ENCODE measurements at places on chromosomes 6 and 20.

DNA sequence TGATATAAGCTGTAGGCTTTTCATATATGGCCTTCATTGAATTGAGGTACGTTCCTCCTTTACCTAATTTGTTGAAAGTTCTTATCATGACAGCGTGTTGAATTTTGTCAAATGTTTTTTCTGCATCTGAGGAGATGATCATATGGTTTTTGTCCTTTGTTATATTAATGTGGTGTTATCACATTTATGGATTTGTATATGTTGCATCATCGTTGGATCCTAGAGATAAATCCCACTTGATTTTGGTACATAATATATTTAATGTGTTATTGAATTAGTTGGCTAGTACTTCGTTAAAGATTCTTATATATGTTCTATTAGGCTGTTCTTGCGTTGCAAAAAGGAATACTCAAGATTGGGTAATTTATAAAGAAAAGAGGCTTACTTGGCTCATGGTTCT is 8.6 kb upstream of the WFDC9 start:
- H3K4me1 ChIP-seq = no peaks in the 10 kb centered on the region
- no peaks in the 10 kb centered on the region for H3K27me3 ChIP-seq
- no peak overlapping the region for H3K27ac ChIP-seq

DNA sequence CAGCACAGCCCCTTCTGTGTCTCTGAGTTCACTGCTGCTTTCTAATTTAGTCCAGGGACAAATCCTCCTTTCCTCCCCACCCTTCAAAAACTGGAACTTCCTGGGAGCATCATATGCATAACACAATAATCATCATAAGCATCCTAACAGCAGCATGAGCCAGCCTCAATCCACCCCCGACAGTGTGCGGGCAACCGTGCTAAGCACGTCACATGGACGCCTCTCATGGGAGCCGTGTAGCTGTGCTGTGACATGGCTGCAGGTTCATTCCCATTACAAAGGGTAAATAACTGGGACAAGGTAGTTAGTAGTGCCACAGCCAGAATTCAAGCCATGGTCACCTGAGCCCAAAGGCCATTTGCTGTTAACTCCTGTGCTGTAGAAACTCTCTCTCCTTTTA is 24.5 kb upstream of the ULBP3 start:
- no peaks in the 10 kb centered on the region for H3K27me3 ChIP-seq
- H3K36me3 ChIP-seq = no peaks in the 10 kb centered on the region
- no peak overlapping the region for H3K27ac ChIP-seq
- no peak overlapping the region for H3K4me3 ChIP-seq
- no peak for DNase-seq

- H3K4me3 ChIP-seq = no peak overlapping the region
- H3K4me1 ChIP-seq = peaks cover 9% of the 10 kb centered on the region
- H3K27ac ChIP-seq = no peak overlapping the region
- H3K27me3 ChIP-seq = no peaks in the 10 kb centered on the region
- H3K36me3 ChIP-seq = peaks cover 47% of the 10 kb centered on the region
Measured at GRCh38 chr6:24658573-24659560, 7.8 kb downstream of the TDP2 start.

GRCh38 chr20:64199395-64199794 is 35.1 kb downstream of the MYT1 start:
- no peaks in the 10 kb centered on the region for H3K27me3 ChIP-seq
- H3K4me3 ChIP-seq = no peak overlapping the region
- H3K36me3 ChIP-seq = no peaks in the 10 kb centered on the region

- H3K4me1 ChIP-seq = no peaks in the 10 kb centered on the region
- H3K36me3 ChIP-seq = no peaks in the 10 kb centered on the region
- no peak overlapping the region for H3K4me3 ChIP-seq
- DNase-seq = no peak
- no peaks in the 10 kb centered on the region for H3K27me3 ChIP-seq
Measured at GRCh38 chr6:23713211-23713610, 412.8 kb upstream of the NRSN1 start.

GRCh38 chr6:70538376-70538775 is 28.4 kb upstream of the SDHAF4 start:
- H3K4me3 ChIP-seq = no peak overlapping the region
- H3K4me1 ChIP-seq = no peaks in the 10 kb centered on the region
- H3K36me3 ChIP-seq = peaks cover 14% of the 10 kb centered on the region
- no peaks in the 10 kb centered on the region for H3K27me3 ChIP-seq
- no peak overlapping the region for H3K27ac ChIP-seq

GRCh38 chr6:163694988-163695398 is 280.5 kb downstream of the QKI start:
- no peak overlapping the region for H3K27ac ChIP-seq
- DNase-seq = no peak
- H3K4me1 ChIP-seq = no peaks in the 10 kb centered on the region
- no peaks in the 10 kb centered on the region for H3K36me3 ChIP-seq

DNA sequence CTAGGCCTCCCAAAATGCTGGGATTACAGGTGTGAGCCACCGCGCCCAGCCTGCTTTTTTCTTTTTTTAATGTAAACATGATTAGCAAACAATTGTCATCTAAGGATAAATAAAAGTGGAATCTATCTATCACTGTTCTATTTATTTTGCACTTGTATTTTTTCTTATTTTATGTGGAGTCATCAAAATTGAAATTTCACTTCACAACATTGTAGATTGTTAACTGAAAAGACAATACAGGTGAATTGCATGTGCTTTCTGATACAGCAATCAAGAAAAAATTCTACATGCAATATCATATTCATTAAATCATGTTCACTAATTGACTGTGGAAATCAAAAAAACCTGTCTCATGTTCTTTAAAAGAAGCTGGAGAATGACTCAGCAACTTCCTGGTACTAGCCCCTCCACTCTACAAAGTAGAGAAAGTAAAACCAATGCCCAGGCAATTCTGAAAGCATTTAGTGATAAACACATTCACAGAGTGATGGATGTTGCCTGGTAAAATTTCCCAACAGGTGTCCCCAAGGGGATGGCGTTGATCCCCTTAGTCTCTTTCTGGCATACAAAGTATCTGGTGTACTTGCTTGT is 10.7 kb upstream of the RFX6 start:
- H3K4me1 ChIP-seq = no peaks in the 10 kb centered on the region
- DNase-seq = no peak
- H3K4me3 ChIP-seq = no peak overlapping the region
- no peaks in the 10 kb centered on the region for H3K27me3 ChIP-seq

DNA sequence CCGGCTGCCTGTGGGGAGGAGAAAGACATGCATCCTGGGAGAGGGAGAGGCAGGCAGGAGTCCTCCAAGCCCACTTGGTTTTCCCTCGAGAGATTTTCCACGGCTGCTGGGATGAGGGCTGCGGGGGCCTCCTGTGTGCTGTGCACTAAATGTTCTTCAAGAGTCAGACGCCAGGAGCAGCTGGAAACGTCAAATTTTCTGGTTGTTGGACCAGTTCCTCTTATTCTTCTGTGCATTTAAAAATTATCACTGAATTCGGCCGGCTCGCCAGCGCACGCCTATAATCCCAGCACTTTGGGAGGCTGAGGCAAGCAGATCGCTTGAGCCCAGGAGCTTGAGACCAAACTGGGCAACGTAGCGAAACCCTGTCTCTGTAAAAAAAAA is 32.8 kb upstream of the NTSR1 start:
- H3K4me1 ChIP-seq = no peaks in the 10 kb centered on the region
- no peak overlapping the region for H3K4me3 ChIP-seq
- no peak overlapping the region for H3K27ac ChIP-seq
- peaks cover 58% of the 10 kb centered on the region for H3K27me3 ChIP-seq

DNA sequence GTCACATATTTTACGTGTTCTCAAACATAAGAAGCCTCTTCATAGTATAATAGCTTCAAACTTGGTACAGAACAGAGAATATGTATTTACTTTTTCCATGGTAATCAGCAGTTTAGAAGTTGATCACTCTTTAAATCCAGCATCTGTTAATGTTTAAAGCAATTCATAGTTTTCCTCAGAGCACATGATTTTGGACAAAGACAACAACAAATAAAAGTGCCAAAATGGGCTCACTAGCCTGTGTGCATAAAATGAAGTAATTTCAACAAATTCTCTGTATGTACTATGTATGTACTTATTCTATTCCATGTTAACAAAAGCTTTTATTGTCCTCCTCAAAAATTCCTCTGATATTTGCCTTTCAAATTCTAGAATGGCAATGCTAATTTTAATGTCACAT is 38.1 kb upstream of the UST start:
- no peak overlapping the region for H3K27ac ChIP-seq
- H3K36me3 ChIP-seq = no peaks in the 10 kb centered on the region
- no peaks in the 10 kb centered on the region for H3K4me1 ChIP-seq
- no peak for DNase-seq
- H3K27me3 ChIP-seq = no peaks in the 10 kb centered on the region

- no peak for DNase-seq
- H3K4me1 ChIP-seq = peaks cover 30% of the 10 kb centered on the region
- H3K27ac ChIP-seq = peak overlapping the region; percentile 2
Measured at GRCh38 chr20:17958373-17959256, 10.0 kb downstream of the SNX5 start.

DNA sequence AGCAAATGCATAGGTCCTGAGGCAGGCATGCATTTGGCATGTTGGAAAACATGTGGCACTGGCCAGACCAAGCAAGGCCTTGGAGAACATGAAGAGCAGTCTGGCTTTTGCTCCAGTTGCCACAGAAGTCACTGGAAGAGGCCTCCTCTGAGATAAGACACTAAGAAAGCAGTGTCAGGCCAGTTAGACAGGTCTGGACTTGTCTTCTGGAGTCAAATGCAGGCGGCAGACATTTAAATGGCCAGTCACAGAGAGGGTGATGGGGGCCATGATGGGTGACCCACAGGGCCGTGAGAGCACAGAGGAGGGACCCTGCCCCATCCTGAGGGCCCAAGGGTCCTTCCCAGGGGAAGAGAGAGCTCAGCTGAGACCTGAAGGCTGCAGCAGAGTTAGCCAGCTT is 26.7 kb upstream of the ADA start:
- H3K27me3 ChIP-seq = no peaks in the 10 kb centered on the region
- H3K4me1 ChIP-seq = no peaks in the 10 kb centered on the region
- no peak overlapping the region for H3K27ac ChIP-seq
- no peak overlapping the region for H3K4me3 ChIP-seq
- no peaks in the 10 kb centered on the region for H3K36me3 ChIP-seq

DNA sequence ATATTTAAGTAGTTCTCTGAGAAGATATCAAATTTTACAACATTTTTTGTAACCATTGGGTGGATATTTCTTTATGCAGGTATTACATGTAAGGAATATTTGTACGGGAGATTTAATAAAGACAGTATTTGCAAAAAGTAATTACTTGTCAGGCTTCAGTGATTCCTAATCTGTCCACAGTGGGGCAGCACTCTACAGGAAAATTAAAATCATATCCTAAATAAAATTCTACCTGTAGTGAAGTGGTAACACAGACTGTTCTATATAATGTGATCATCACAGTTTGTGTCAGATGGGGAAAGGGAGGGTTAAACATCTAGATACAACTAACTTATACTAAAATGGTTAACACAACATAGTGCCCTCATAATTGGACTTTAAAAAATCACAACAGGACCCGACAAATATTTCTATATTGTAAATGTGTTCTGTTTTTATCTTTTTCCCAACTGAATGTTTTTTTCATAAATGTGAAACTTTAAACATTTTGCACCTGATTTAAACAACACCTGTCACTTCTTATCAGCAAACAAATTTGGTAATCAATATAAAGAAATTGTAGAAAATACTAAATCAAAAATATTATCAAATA is 145.6 kb upstream of the MANEA start:
- H3K36me3 ChIP-seq = no peaks in the 10 kb centered on the region
- H3K4me1 ChIP-seq = no peaks in the 10 kb centered on the region
- DNase-seq = peak; percentile 28

- H3K4me3 ChIP-seq = no peak overlapping the region
- no peak overlapping the region for H3K27ac ChIP-seq
- no peaks in the 10 kb centered on the region for H3K27me3 ChIP-seq
Measured at GRCh38 chr20:1631309-1632151, 11.7 kb upstream of the SIRPB1 start.

DNA sequence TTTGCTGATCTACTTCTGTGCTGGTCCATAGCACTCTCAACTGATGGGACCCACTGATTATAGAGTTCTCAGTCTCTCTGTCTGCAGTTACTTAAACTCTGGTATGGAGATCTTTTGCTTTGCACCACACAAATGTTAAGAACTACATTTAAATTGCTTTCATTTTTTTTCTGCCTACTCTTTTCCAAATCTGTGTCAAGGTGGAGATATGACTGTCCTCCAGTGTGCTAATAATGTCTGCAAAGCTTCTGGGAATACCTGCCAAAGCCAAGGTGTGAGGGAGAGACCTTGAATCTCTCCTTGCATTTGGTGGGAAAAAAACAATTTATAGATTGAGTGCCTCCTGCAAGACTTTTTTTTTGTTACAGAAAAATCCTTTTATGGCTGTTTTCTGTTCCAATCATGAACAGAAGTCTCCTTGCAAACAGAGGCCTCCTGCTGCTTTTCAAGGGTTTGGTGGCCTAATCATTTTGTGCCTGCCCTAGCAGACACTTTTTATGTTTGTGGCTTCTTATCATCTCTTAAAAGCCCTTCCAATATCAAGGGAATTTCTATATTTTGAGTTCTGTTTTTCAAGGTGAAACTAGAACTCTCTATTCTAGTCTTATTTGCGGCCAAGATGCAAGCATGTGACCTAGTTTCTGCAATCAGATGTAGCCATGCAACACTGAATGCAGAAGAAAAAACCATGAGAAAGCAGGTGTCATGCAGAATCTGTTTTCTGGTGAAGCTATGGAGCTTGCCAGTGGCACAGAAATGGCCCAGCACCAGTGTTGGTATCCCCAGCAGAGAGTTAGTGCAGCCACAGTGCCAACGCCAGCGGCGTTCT is 23.2 kb upstream of the AKIRIN2 start:
- H3K36me3 ChIP-seq = no peaks in the 10 kb centered on the region
- no peak for DNase-seq
- peaks cover 9% of the 10 kb centered on the region for H3K4me1 ChIP-seq
- H3K27ac ChIP-seq = no peak overlapping the region
- H3K27me3 ChIP-seq = no peaks in the 10 kb centered on the region

DNA sequence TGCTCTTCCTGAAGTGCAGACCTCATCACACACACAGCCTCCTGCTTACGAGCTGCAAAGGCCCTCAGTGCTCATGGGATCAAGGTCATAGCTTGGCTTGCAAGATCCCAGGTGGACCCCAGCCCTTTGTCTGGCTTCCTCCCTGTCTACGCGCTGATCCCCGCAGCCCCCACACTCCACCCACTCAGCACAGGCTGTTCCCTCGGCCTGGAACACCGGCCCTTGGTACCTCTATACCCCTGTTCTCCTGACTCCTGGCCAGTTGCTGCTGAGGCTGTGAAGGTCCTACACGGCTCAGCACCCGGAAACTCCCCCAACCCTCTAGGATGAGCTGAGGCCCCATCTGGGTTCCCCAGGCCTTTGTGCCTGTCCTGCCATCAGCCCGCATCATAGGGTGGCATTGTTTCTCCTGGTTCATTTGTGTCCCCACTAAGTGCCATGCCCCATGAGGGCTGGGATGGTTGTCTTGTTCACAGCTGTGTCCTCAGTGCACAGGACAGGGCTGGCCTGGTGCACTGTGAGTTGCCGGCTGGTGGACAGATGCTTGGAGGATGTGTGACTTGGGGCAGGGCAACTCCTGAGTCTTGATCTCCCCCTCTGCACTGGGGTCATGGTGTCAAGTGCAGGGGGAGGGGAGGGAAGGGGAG is 57.0 kb downstream of the ADNP start:
- H3K27ac ChIP-seq = no peak overlapping the region
- no peak overlapping the region for H3K4me3 ChIP-seq
- H3K36me3 ChIP-seq = peaks cover 27% of the 10 kb centered on the region

GRCh38 chr6:35473075-35473849 is 5.1 kb downstream of the RPL10A start:
- no peak overlapping the region for H3K4me3 ChIP-seq
